ENCODE measurements at places on chromosomes 5 and 9.

- peak; percentile 89 for DNase-seq
Observed at GRCh38 chr9:86405926-86406325, 51.7 kb upstream of the TUT7 start.

DNA sequence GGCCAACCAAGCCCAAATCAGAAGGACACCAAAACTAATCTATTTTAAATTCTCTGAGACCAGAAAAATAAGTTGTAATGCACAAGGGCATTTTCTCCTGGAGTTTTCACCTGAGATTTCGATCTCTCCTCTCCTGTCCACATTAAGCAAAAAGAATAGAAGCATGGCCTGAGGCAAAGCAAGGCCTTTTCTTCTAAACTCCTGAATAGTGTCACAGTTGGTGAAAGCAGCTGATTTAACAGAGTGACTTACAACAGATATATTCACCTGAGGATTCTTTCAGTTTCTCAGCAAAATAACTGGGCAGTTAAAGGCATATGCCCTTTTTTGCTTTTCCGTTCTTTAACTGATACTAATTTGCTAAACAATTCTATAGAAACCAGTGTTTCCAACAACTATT, 547.7 kb downstream of the EFNA5 start:
- no peak for DNase-seq

- peak; percentile 76 for DNase-seq
Observed at GRCh38 chr5:176425138-176425537, 8.8 kb upstream of the CLTB start.

- DNase-seq, result no peak
Observed at GRCh38 chr9:91199739-91200497, 161.8 kb downstream of the AUH start.

- no peak for DNase-seq
Observed at GRCh38 chr9:131968632-131969031, 111.0 kb downstream of the MED27 start.

- no peak for DNase-seq
Observed at GRCh38 chr5:171242521-171242920, 66.5 kb upstream of the TLX3 start.

GRCh38 chr9:32411753-32412152, 27.3 kb downstream of the ACO1 start:
- DNase-seq, result no peak

- DNase-seq, result no peak
Observed at GRCh38 chr9:119441338-119441737, 72.1 kb upstream of the BRINP1 start.

DNA sequence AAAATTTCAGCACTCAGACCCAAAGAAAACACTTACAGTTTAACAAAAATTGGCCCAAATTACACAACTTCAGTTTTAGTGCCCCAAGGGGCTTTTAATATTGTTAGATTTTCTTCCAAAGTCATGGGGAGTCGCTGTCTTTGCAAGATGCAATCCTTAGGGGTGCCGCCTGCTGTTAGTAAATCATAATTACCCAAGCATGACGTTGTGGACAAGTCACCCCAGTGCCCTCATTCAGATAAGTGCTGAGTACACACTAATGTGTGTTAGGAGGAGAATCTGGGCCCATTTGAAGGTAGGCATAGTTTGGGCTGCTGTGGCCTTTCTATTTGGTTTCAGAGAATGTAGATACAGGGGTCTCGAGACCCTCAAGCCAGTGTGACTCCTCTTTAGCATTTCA, 138.1 kb downstream of the SV2C start:
- no peak for DNase-seq

DNA sequence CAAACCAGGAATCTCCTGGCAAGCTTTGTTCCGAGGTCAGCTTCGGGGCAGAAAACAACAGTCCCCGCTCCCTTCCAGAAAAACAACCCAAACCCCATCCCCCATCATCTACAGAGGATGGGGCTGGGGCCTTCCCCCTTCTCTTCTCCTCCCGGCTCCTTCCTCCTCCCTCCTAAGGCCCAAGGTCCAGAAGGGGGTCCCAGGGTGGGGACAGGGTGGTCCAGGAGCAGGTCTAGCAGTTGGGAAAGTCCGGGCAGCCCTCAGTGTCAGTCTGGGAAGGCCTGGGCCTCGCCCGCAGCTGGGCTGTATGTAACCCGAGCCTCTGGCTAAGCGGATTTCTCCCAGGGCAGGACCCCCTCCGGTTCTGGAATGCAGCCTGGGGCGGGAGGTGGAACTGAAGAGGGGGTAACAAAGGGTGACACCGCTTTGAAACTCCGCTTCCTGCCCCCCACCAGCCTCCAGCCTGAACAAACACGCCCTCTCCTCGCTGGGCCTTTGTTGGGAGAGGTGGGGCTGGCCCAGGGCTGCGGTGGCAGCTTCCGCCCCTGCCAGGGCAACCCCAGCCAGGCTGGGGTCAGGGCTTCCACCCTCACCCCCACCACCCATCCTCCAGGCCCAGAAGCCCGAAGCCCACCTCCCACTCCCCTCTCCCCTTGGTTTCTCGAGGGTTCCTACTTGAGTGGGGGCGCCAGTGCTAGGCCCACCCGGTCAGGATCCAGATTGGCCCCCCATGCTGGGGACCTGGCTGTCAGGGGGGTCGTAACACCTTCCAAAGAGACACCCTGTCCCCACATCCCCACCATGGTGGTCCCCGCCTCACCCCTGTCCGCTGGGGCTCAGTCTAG, 63.5 kb downstream of the C9orf50 start:
- DNase-seq, result peak; percentile 56

DNA sequence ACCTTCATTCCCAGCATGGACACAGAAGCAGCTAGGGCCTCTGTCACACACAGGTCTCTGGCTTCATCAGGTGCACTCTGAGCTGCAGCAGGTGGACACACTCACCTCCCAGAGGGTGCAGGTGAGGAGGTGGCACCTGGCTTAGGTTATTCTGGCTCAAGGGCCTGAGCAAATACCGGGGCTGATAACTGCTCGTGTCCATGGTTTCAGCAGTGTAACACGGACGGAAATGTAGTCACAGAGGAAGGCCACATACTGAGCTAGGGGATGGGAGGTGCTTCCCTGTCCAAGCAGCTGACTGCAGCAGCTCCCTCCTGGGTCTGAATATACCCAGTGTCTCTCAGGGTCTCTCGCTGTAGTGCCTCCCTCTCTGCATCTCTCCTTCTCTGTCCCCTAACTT, 5.7 kb downstream of the PHF2 start:
- DNase-seq, result peak; percentile 28

DNA sequence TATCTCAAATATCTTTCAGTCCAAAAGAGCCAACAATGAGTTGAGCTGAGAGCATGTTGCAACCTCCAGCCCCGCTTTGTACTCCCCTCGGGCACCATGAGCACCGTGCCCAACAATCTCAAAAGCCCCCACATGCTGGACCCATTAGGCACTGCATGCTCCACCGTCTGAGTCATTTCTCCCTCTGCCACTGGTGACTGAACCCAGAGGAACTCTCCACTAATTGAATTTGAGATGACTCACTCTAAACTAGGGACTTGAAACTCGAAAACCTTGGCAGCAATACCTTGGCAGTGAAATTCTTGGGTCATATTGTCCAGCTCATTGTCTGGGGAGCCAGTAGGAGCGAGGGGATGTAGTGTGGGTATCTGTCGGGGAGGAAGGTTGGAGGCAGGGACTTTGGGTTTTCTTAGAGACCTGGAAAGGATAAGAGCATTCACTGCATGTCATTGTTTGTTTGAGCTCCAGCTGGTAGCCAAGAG, 49.9 kb upstream of the SLIT3 start:
- peak; percentile 99 for DNase-seq

DNA sequence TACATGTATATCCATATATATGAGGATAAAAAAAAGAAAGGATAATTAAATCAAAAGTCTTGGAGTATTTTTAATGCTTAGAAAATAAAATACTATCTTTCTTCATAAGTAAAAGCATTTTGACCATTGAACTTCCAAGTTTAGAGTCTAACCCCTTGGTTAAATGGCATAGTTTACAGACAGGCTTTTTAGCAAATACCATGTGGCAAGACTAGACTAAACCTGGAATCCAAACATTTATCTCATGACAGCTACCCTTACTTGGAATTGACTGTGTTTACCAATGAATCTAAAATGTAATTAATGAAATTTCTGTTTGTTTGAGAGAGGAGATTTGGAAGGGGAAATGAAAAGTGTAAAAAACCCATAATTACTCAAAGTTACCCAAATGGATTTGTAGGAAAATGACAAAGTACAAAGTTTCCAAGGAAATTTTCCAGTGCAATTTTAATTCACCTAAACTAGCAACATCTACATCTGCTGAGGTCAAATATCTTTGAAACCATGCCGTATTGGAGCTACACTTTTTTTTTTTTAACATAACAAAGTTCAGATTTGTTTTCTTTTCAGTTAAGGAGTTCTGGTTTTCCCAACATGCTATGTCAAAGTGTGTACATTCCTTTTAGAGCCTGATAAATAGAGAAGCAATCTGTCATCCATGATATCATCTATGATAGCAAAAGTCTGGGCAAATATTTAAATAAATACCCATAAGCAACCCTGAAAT, 272.1 kb upstream of the DAB2 start:
- no peak for DNase-seq

- DNase-seq, result no peak
Observed at GRCh38 chr5:179256328-179257175, 88.7 kb downstream of the ADAMTS2 start.

GRCh38 chr9:19154135-19154612, 26.9 kb upstream of the PLIN2 start:
- peak; percentile 70 for DNase-seq

- no peak for DNase-seq
Observed at GRCh38 chr9:91117474-91117891, 244.2 kb downstream of the AUH start.

DNA sequence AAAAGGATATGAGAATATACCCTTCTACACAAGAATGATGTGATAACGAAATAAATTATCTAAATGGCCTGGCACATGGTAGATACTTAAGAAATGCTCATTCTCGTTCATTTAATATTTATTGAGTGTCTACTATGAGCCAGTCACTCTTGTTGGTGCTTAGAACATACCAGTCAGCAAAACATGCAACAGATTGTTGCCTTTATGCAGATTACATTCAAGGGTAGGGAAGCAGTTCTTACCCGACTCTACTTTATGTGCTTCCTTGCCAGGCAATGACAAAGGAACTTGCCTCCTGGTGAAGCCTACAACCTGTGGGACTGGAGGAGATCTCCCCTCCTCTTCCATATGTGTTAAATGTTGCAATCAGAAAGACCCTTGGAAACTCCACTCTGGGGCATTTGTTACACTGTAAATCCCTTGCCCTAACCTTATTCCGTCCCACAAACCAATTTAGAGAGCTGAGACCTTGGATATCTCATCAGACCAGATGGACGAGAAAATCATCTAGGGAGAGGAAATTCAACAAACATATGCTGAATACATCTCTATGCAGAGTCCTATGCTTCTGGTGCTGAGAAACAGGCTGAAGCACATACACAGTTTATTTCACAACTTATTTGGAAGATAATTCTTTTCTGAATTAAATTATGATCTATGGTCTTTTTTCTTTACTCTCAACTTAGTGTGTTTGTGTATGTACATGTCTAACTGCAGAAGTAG, 128.1 kb upstream of the TRIM32 start:
- DNase-seq, result no peak

GRCh38 chr5:9852671-9853070, 222.5 kb upstream of the TAS2R1 start:
- DNase-seq, result no peak
